Left hindlimb (tissue), 1 donor: ENCODE measurements at places on chromosomes 16 and 17.
A peak's percentile ranks its signal among the peaks of the same experiment; 100 is the strongest.

DNA sequence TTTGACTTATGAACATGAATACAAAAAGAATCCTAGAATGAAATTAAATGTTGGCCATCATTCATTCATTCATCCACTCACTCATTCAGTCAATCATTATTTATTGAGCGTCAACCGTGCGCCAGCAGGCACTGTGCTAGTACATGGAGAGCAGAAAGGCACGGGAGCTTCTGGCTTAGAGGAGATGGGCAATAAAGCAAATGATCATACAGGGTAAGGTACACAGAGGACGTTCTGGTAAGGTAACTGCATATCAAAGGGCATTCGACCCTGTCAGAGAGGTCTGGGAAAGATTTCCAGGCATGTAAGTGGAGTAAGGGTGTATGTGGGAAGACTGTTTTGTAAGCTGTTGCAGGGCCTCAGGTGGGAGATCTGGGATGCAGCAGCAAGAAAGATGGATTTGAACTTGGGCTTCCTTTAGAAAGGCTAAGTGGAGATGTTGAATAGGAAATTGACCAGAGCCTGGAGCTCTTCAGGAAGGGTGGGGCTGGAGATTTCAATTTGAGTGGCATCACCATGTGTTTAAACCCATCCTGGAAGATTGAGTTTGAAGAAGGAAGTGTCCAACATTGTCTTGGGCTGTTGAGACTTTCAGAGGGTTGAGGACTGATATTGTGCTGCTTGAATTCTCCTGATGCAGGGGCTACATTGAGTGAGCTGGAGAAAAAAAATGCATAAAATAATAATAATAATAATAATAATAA is 2.8 kb upstream of the MSI2 start:
- DNase-seq, result no peak

DNA sequence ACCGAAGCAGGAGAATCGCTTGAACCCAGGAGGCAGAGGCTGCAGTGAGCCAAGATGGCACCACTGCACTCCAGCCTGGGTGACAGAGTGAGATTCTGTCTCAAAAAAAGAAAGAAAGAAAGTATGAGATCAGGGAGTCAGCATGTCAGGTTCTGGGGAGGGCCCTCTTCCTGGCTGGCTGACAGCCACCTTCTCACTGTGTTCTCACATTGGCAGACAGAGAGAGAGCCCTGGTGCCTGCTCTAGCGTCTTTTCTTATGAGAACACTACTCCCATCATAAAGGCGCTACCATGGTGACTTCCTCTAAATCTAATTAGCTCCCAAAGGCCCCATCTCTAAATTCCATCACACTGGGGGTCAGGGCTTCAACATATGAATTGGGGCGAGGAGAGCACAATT is 27.6 kb upstream of the RBBP6 start:
- no peak for DNase-seq

DNA sequence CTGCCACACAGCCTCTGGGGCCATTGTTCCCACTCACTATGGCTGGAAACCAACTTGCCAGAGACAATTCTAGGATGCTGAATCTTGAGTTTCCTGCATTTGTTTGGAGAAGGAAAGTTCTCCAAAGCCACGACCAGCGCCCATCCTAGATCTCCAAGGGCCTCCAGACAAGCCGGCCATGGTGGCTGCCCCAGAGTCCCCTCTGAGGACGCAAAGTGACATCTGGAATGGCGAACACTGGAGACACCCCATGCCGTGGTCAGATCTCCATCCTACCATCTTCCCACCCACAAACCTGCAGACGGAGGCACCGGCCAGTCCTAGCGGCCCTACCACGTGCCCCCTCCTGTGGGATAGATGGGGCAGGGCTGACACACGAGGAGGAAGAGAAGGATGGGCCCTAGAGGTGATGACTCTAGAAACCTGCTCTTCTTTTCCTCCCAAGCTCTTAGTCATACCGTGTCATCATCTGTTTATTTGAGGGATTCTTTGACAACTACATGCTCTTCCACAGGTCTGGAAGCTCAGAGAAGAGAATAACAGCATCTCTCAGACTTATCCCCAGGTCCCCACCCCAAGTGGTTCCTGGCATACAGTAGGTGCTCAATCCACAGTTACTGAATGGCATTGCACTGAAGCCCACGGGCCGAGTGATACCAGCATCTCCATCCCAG is 71.3 kb downstream of the MYH11 start:
- DNase-seq, result no peak

- DNase-seq, result no peak
Measured at GRCh38 chr16:61968242-61969076, 67.8 kb downstream of the CDH8 start.

DNA sequence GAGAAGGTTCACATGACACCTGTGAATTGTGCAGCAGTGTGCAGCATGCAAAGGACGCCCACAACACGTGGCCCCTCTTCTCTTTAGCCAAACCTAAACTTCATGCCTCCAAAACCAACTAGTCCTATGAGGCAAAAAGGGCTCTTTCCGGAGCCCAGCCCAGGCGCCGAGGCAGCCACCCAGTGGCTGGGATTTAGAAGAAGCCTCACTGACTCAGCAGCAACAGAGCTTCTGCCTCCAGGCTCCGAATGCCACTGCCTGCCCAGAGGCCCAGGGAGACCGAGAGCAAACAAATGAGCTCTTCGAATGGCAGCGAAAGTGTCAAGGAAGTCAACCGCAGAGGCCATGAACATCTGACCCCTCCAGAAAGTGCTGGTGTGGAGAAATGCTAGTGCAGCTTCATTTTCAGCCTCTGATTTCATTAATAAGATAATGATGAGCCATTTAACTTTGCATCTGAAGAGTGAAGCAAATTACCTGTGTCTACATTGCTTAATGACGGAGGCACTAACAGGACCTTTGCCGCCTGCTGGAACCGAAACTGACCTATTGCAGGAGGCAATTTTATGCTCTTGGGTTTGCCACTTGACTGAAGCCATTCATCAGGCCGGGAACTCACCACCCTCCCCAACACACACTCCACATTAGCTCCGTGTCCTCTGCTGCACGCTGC is 157.7 kb upstream of the RPL38 start:
- no peak for DNase-seq

DNA sequence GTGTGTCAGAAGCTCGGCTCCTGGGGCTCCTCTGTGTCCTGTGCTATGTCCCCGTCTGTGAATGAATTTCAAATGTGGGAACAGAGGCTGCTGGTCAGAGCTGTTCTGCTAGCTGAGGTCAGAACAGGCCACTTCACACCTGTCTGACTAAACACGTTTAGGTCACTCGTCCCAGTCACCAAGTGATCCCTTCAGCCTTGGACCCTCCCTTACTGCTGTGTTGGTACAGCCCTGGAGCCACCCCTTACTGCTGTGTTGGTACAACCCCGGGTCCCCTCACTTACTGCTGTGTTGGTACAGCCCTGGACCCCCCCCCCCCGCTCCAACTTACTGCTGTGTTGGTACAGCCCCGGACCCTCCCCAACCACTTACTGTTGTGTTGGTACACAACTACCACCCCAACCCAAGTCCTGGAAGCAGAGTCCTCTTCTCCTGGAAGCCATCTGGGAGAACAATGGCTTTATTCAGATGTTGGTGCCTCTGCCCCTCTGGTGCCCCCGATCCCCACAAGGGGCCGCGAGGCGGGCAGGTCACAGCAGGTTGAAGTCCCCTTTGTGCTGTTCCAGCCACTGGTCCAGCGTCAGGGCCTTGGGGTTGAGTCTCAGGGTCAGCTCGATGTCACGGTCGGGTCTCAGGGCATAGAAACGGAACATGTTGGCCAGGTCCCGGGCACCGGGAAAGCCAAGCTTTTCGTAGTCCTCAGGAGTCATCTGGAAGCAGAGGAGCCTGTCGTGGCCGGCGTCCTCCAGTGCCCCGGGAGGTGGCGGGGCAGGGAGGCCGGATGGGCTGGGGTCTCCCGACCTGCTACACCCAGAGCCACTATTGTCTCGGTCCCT is 13.0 kb downstream of the NMRAL1 start:
- DNase-seq, result no peak

GRCh38 chr17:72421128-72422092 is 300.6 kb downstream of the SOX9 start:
- peak; percentile 33 for DNase-seq

DNA sequence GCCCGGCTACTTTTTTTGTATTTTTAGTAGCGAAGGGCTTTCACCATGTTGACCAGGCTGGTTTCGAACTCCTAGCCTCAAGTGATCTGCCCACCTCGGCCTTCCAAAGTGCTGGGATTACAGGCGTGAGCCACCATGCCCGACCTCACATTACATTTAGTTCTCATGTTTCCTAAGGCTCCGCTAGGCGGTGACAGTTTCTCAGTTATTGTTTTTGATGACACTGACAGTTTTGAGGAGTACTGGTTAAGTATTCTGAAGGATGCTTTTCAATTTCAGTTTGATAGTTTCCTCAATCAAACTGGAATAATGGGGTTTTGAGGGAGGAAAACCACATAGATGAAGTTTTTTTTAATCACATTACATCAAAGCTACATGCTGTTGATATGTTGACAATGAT is 1028.5 kb downstream of the CDH8 start:
- no peak for DNase-seq

GRCh38 chr16:47431960-47432359 is 28.9 kb downstream of the ITFG1 start:
- no peak for DNase-seq

DNA sequence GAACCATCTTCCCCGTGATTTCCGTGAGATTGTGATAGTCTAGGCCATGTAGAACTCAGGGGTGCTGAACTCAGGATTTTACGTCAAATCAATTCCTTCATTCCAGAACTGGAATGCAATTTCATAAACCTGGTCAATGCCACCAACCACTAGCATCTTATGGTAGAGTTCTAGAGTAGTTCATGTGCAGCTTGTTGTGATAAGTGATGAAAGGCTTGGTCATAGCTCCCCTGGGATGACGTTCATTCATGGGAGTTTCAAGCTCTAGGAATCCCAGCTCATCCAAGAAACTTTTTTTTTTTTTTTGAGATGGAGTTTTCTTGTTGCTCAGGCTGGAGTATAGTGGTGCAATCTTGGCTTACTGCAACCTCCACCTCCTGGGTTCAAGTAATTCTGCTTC is 3.7 kb upstream of the DPEP2 start:
- no peak for DNase-seq

- peak; percentile 8 for DNase-seq
Measured at GRCh38 chr17:80428796-80429195, 13.8 kb downstream of the ENDOV start.

- no peak for DNase-seq
Measured at GRCh38 chr16:87826798-87827587, 42.3 kb downstream of the SLC7A5 start.

GRCh38 chr16:17917316-17918019 is 419.1 kb downstream of the NPIPA8 start:
- DNase-seq, result no peak

GRCh38 chr16:3029491-3030221 is 5.8 kb downstream of the THOC6 start:
- DNase-seq, result no peak

DNA sequence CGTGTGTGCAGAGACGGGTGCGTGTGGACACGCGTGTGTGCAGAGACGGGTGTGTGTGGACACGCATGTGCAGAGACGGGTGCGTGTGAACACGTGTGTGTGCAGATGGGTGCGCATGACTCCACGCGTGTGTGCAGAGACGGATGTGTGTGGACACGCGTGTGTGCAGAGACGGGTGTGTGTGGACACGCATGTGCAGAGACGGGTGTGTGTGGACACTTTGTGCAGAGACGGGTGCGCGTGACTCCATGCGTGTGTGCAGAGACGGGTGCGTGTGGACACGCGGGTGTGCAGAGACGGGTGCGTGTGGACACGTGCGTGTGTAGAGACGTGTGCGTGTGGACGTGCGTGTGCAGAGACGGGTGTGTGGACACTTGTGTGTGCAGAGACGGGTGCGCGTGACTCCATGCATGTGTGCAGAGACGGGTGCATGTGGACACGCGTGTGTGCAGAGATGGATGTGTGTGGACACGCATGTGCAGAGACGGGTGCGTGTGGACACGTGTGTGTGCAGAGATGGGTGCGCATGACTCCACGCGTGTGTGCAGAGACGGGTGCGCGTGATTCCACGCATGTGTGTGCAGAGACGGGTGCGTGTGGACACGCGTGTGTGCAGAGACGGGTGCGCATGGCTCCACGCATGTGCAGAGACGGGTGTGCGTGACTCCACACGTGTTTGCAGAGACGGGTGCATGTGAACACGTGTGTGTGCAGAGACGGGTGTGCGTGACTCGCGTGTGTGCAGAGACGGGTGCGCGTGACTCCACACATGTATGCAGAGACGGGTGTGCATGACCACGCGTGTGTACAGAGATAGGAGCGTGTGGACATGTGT is 1.6 kb upstream of the CD7 start:
- DNase-seq, result no peak

- no peak for DNase-seq
Measured at GRCh38 chr17:57640079-57640478, 105.0 kb downstream of the CCDC182 start.

DNA sequence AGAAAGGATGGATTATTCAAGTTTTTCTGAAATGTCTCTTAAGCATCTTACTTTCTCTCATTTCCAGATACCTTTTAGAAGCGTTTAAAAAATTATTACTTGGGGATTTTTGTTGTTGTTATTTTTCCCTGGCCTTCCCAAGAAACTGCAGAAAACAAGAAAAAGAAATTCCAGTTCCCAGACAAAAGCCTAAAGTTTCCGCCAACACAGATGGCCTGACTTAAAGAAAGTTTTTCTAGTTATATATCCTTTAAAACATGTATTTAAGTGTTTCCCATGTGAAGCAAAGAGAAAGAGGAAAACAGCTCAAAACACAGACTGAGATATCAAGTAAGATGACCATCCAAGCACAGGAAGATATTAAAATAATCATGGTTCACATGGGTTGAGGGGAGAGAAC is 401.7 kb upstream of the MAF start:
- DNase-seq, result no peak

- DNase-seq, result no peak
Measured at GRCh38 chr16:31508706-31509195, 560 bp upstream of the RUSF1 start.

GRCh38 chr17:22265807-22266206 is 573.5 kb downstream of the KCNJ18 start:
- DNase-seq, result no peak

DNA sequence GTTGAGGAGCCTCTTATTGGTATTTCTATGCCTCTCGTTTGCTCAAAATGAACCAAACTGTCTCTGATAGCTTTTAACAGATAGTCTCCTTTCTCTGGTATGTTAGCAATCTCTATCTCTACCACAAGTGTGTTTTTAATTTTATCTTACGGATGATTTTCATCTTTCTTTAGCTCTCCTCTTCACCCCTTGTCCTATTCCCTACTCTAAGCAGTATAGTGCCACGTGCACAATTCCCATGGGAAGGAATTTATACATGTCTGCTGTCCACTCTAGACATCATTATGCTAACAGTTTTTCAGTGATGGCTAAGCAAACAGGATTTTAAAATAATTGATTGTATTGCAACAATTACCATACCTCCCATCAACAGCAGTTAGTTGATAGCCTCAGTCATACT is 177.3 kb downstream of the CYB561 start:
- no peak for DNase-seq

DNA sequence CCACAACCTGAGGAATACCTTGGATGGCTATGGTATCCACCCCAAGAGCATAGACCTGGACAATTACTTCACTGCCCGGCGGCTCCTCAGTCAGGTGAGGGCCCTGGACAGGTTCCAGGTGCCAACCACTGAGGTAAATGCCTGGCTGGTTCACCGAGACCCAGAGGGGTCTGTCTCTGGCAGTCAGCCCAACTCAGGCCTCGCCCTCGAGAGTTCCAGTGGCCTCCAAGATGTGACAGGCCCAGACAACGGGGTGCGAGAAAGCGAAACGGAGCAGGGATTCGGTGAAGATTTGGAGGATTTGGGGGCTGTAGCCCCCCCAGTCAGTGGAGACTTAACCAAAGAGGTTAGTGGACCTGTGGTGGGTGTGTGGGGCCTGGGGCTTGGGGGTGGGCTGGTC is 3.1 kb downstream of the NFE2L1 start:
- no peak for DNase-seq

GRCh38 chr17:41010441-41010840 is 1.5 kb upstream of the KRTAP3-1 start:
- no peak for DNase-seq
